Left ventricle myocardium inferior (tissue), 1 donor: ENCODE measurements at places on chromosomes 16 and 17.

- peak; percentile 92 for DNase-seq
These were observed at the start of gene RHBDF2 for GRCh38 chr17:76501018-76501826. Gene RHBDF2 (minus strand): TSS chr17:76501423. CDS start chr17:76481524, 19,899 bp downstream.

- DNase-seq: no peak
These were observed 183.0 kb downstream of the PHKB start for GRCh38 chr16:47644166-47644565.

GRCh38 chr16:87369117-87369765 lies 14.3 kb downstream of the FBXO31 start:
- no peak for DNase-seq

DNA sequence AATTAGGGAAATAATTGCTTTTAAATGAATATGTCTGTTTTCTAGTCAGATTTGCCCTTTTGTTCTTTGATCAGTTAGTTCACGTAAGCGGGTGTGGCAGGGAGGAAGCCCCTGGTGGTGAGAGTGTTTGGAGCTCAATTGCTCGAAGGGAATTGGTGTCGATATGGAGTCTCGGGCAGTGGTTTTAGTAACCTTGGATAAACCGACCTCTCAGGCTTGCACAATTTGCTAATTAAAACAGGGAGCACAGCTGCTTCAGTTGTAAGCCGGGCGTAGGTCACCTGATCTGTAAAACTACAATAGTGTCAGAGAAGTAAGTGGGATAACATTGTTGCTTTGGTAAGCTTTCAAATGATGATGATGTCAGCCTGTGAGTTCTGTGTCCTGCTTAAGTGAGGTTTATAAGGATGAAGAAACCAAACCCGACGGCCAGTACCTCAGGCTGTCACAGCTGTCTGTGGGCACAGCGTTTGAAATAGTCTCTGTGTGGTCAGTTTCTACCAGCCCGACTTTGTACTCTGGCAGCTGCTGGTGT lies 2.9 kb downstream of the ZNF750 start:
- no peak for DNase-seq

GRCh38 chr17:334974-335481 lies 17.6 kb downstream of the RPH3AL start:
- no peak for DNase-seq

DNA sequence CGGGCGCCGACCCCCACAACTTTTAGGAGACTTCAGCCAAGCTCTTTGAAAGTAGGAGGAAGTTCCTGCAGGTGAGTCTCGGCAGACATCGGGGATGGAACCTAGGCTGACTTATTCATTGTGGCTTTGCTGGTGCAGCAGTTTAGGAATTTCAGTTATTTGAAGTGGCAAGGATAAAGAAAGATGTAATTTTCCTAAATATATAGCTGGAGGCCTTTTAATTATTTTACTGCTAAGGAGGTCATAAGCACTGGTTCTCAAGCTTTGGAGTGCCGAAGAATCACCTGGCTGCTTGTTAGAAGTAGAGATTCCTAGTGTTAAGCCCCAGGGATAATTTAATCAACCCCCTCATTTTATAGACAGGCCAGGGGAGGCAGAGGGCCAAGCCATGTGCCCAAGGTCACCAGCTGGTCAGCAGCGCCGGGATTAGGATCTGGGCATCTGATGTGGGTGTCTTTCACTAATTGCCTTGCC lies 28.9 kb upstream of the BCAR1 start:
- no peak for DNase-seq

DNA sequence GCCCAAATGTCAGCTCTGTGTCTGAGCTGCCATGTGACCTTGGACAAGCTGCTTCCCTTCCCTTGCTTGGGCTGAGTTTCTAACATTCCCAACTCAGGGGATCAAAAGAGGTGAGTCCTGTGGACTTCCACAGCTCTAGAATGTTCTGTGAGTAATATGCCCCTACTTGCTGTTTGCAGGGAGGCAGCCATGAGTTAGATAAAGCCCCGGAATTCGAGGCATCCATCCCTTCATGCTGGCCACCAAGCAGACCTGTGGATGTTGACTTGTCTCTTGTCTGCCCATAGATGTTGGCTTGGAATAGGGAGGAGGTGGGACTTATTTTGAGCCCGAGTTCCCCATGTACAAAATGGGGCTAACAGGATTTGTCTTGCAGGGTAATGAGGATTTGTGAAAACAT lies 36.2 kb downstream of the KSR1 start:
- no peak for DNase-seq

DNA sequence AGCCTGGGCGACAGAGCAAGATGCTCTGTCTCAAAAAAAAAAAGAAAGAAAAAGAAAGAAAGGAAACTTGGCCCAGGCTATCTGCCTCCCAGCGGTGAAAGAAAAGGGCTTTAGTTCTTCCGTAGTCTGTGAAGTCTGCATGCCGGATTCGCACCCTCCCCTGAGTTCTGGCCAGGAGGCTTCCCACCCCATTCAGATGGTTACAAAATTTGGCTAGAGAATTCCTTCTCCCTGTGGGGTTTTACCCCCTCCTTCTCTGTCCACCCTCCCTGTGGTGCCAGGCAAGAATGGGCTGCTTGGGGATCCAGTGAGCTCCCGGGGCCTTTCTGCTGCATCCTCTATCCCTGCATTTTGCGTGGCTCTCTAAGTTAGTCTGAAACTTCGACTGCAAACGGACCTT lies 37.8 kb downstream of the PAFAH1B1 start:
- DNase-seq: no peak

GRCh38 chr16:85984231-85984880 lies 85.4 kb downstream of the IRF8 start:
- no peak for DNase-seq

DNA sequence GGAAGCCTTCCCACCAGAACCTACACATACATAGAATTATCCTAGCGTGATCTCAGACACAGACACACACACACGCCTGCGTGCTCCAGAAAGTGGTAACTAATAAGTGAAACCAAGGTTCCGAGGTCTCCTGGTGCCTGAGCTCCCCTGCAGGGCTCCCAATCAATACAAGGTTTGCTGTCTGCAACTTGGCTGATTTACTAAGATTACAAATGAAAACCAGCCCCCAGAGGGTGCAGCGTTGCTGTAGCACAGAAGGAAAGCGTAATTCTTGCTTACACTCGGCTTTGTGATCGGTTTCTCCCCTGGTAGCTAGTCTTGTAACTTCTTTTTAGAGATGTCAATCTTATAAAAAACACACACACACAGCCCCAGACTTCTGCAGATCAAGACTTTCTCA lies 334.1 kb upstream of the XYLT1 start:
- no peak for DNase-seq

DNA sequence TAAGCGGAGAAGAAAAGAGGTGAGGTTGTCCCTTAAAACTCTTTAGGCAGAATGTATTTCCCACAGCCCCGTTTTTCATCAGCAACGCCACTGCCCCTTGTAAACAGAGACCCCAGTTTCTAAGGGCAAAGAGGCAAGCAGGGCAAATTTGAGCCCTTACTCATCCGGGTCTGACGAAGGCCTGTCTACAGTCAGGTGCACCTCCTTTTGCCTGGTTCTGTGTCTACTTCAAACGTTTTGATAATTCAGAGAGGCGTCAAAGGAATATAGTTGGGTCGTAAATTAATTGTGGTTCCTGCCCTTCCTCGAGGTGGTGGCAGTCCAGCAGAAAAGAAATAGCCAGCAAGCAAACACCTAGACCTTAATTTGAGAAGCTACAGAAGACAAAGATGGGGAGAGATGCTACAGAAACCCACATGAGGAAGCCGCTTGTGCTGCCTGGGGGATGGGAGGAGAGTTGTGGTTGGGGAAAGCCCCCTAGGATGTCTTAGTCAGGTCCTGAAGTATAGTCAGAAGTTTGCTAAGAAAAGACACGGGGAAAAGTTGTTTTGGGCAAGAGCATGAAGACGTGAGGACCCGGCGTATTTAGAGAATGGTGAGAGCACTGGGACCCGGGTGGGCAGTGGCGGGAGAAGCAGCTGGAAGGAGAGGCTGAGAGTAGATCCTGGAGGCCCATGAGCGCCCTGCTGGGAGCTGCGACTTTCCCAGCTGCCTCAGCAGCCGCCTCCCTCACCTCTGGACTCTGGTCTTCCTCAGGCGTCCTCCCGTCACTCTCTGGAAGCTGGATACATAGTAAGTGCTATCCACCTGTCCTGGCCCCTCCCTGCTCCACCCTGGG lies 2.4 kb downstream of the FBRS start:
- DNase-seq: no peak

DNA sequence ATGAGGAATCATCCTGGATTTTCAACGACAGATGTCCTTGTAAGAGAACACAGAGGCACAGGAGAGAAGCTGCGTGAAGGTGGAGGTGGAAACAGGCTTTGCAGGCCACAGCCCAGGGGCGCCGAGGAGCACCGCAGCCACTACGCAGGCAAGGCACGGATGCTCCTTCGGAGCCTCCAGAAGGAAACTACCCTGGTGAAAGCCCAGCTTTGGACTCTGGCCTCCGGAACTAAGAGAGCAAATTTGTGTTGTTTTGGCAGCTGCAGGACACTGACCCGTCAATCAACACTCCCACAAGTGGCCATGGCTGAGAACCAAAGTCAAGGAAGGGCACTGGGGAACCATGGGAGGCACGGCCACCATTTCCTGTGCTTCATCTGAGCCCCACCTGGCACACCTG lies 3.4 kb downstream of the ARL16 start:
- no peak for DNase-seq

DNA sequence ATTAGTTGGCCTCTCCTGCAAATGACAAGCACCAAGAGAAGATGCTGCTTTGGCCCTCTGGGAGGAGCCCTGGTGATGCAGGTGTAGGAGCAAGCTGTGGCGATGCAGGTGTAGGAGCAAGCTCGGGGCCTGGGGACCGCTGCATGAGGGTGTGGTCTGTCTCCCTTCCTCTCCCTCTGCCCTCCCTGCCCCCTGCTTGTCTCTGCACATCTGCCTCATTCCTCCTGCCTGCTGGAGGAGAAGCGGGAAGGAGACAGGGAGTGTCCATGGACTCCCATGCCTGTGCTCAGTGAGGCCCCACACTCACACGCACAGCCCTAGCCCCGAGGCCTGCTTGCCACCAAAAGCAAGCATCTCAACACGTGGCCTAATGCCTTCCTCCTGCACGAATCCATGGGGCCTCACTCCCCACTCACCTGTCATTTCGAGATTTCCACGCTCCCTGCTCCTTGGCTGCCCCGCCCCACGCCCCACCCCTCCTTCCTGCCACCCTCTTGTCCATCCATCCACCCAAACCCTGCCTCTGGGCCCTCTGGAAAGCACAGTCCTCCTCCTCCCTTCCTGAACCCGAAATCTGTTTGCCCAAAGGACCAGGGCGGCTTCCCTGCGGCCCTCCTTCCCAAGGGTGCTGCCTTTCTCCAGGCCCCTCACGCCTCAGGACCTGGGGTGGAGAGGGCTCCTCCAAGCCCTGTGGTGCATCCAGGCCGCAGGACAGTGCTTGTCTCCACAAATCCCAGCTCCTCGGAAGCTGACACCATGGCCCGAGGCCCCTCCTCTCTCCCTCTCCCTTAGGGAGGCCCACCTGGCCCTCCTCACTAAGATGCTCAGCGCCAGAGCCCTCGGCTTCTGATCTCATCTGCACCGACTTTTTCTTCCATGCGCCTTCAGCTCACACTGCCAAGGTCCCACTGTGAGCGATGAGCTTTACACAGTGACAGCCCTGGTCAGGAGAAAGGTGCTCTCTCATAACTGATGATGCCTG lies 11.8 kb upstream of the ALDH3A1 start:
- no peak for DNase-seq

DNA sequence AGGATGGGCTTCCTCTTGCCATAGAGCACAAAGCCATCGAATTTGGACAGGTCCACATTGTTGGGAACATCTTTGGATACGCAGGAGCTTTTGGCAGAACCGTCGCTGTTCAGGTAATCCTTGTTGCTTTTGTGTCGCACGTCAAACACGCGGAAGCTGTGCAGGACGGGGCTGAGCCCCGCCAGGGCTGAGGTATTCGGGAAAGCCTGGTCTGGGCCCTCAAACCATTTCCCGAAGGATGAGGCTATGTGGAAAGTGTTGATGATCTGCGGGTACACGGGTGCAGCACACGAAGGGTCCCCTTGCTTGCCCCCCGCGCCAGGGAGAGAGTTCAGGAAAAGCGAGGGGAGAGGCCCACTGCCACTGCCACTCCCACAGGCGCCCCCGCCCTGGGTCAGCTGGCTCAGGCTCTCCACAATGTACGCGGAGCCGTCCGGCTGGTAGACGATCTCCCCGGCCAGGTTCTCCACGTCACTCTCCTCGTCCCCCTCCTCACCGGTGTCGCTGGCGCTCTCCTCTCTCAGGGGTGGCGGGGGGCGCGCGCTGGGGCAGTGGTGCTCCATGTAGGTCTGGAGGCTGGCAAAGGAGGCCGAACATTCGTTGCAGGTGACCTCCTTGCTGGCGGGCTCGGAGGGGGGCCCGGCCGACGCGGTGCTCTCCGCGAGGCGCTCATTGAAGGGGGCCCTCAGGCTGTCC lies 88.5 kb downstream of the ZFHX3 start:
- DNase-seq: no peak

- no peak for DNase-seq
These were observed 42.8 kb downstream of the MRC2 start for GRCh38 chr17:62670202-62670821.
